ENCODE measurements at places on chromosomes 3 and 15. TPM values are rescaled to one million over a fixed set of nuclear protein-coding genes. Genes with fewer than 3 reads are reported as not detected.

The LIPH gene
- 0.34 TPM for polyA plus RNA-seq

The KCNH8 gene
- polyA plus RNA-seq, result 0.03 TPM

The MESP2 gene
- polyA plus RNA-seq, result 0.39 TPM

The GCNT3 gene
- polyA plus RNA-seq, result 0.55 TPM

The SLC9C1 gene
- polyA plus RNA-seq, result 0.06 TPM

The CYP1A2 gene
- polyA plus RNA-seq, result 0.07 TPM

The DNAH12 gene
- polyA plus RNA-seq, result 0.03 TPM

The FBXW12 gene
- not detected for polyA plus RNA-seq

The CFAP20DC gene
- not detected for polyA plus RNA-seq

The ADCY5 gene
- 8.0 TPM for polyA plus RNA-seq
